A549 treated with Mapracorat at 1 μM for 4 hours (cell line): ENCODE measurements at places on chromosomes 11 and 22. TPM values are rescaled to one million over a fixed set of nuclear protein-coding genes. Genes with fewer than 3 reads are reported as not detected.

Gene MFNG
- total RNA-seq = 1.2 to 2.7 TPM (median 1.9 TPM) in 5 replicates

Gene DEUP1
- not detected in 5 replicates for total RNA-seq

Gene CD3D
- not detected in 5 replicates for total RNA-seq

Gene OSM
- 0.12 TPM in 1 of 5 replicates, not detected in the others for total RNA-seq

Gene OR52A1
- not detected in 5 replicates for total RNA-seq

Gene OTUB1
- 114 to 129 TPM (median 127 TPM) in 5 replicates for total RNA-seq

Gene OR51E2
- not detected in 5 replicates for total RNA-seq

Gene LRRN4CL
- total RNA-seq = 0.06 to 0.24 TPM (median 0.09 TPM) in 4 of 5 replicates, not detected in the other

Gene GGT1
- 84.8 to 113 TPM (median 104 TPM) in 5 replicates for total RNA-seq

Gene H19
- total RNA-seq = 8.2 to 16.8 TPM (median 14.6 TPM) in 5 replicates

Gene OR8K5
- not detected in 5 replicates for total RNA-seq

Gene PATE4
- not detected in 5 replicates for total RNA-seq

Gene MS4A4E
- not detected in 5 replicates for total RNA-seq

Gene SERPING1
- total RNA-seq = 0.63 to 1.0 TPM (median 0.83 TPM) in 5 replicates

Gene KRTAP5-8
- total RNA-seq = not detected in 5 replicates

Gene RIMBP3C
- total RNA-seq = 0.13 to 0.22 TPM (median 0.15 TPM) in 4 of 5 replicates, not detected in the other

Gene FSHB
- not detected in 5 replicates for total RNA-seq

Gene ANKK1
- total RNA-seq = 0.07 TPM in 1 of 5 replicates, not detected in the others

Gene LARGE1
- total RNA-seq = 3.5 to 4.6 TPM (median 4.0 TPM) in 5 replicates

Gene TEAD1
- 43.7 to 83.0 TPM (median 66.6 TPM) in 5 replicates for total RNA-seq

Gene SCGB1C1
- not detected in 5 replicates for total RNA-seq

Gene CCDC87
- total RNA-seq = 0.60 to 0.67 TPM (median 0.63 TPM) in 5 replicates

Gene ROBO4
- not detected in 5 replicates for total RNA-seq

Gene MTFP1
- total RNA-seq = 59.6 to 71.2 TPM (median 69.2 TPM) in 5 replicates

Gene ARL2
- total RNA-seq = 175 to 188 TPM (median 183 TPM) in 5 replicates

Gene SGSM1
- total RNA-seq = 0.24 to 0.76 TPM (median 0.58 TPM) in 5 replicates
